ENCODE measurements at places on chromosomes 11 and 22. TPM values are rescaled to one million over a fixed set of nuclear protein-coding genes. Genes with fewer than 3 reads are reported as not detected.

DNA sequence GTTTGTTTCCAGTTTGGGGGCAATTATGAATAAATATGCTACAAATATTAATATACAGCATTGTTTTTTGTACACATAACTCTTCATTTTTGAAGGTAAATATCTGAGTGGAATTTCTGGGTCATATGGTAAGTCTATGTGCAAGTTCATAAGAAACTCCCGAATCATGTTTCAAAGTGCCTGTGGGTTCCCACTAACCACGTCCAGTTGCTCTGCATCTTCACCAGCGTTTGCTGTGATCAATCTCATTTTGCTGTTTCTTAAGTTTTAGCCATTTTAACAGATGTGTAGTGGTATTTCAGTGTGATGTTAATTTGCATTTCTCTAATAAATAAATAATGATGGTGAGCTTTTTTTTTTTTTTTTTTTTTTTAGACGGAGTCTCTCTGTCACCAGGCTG, 14.2 kb upstream of the CSRP3 start:
- DNase-seq, result no peak

DNA sequence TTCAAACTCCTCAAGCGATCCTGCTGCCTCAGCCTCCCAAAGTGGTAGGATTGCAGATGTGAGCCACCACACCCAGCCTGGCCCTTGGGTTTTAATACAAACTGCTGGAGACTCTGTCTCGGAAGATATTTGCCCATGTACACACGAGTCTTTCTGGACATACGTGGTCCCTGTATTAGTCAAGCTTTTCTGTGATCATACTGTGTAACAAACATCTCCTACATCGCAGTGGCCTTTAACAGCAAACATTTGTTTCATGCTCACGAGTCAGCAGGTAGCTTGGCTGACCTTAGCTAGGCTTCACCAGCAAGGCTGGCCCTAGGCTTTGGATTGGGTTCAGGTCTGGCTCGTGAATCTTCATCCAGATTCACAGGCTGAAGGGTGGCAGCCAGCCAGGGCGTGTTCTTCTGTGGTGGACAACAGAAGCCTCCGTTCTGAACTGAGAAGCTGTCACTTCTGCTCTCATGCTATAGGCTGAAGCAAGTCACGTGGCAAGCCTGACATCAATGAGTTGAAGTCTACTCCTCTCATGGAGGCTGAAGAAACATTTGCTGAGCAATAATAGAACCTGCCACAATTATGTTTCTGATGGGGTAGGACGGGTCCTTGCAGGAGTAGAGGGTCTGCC, 8.8 kb downstream of the KIAA1671 start:
- DNase-seq, result no peak

DNA sequence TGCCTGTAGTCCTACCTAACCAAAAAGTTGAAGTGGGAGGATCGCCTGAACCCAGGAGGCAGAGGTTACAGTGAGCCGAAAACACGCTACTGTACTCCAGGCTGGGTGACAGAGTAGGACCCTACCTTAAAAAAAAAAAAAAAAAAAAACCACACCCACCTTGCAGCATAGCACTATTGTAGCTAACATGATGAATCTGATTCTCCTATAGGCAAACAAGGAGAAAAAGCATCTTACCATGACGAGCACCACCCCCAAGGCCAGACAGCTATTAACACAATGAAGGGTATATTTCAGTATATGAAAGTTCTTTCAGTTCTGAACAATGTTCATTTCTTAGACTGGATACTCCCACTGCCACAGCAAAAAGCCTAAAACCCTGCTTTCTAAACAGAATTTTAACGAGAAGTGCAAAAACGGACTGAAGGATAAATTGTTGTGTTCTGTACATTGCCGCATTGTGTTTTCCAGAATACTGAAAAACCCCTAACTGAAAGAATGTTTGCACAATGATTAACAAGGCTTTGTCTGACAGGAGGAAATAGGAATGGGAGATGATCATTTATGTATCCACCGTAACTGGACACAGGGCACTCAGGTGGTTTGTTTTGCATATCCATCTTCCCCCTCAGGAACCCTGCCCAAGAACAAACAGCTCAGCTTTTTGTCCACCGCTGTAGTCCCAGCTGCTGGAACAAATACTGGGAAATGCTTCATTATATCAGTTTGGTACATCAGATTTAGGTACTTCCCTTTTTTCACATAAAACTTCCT, 8.9 kb downstream of the PISD start:
- no peak for DNase-seq

SLCO2B1 gene
- total RNA-seq, result 132 TPM

DNA sequence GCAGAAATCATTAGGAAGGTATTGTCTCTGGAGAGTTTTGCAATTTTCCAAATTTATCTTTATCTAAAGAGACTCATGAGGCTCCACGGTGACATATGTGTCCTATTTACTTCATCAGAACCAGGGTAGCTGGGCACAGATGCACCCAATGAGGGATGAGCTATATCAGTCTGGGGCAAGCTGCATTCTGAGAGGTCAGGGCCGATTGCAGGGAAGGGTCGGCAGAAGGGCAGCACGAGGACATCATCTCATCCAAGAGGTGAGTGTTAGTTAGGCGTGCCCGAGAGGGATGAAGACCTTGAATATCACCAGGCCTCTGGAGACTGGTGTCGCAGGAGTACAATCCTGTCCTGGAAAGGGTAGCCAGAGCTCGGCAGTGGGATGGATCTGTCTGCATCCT, 41.0 kb upstream of the SPON1 start:
- no peak for DNase-seq

SMIM38 gene
- total RNA-seq, result 1.7 TPM

FAM83F gene
- 0.10 TPM for total RNA-seq

IL10RA gene
- 12.2 TPM for total RNA-seq

DNA sequence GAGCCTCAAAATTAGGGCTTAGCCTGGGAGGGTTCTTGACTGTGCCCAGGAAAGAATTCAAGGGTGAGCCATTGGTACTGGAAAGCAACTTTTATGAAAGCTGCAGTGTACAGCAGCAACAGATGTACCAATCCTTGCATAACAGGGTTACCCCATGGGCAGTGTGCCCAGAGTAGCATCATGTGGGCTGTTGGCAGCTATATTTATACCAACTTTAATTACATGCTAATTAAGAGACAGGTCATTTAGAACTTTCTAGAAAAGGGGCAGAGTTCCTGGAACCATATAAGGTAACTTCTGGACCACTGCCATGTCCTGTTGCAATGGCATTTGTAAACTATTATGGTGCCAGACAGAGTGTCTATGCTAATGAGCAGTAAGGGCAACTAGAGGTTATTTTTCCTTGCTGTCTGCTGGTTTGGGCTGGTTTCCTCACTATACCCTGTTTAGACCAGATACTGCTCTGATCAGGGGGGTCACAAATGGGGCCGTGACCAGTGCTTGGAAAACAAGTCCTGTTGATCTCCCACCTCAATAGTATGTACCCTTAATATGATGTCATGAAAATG, 1120.5 kb upstream of the RAG2 start:
- DNase-seq, result no peak

ZBTB16 gene
- 144 TPM for total RNA-seq

PANX2 gene
- total RNA-seq, result 38.3 TPM

- DNase-seq, result no peak
Observed at GRCh38 chr11:132226522-132226921, 856.1 kb downstream of the NTM start.

SMIM35 gene
- 0.18 TPM for total RNA-seq

DNA sequence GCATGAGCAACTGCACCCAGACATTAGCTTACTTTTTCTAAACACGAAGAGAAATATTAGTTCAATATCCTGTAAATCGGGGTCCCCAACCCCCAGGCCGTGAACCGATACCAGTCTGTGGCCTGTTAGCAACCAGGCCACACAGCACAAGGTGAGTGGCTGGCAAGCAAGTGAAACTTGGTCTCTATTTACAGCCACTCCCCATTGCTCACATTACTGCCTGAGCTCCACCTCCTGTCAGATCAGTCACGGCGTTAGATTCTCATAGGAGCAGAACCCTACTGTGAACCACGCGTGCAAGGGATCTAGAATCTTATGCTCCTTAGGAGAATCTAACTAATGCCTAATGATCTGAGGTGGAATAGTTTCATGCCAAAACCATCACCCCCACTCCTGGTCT, 27.8 kb upstream of the DEPDC7 start:
- no peak for DNase-seq

DNA sequence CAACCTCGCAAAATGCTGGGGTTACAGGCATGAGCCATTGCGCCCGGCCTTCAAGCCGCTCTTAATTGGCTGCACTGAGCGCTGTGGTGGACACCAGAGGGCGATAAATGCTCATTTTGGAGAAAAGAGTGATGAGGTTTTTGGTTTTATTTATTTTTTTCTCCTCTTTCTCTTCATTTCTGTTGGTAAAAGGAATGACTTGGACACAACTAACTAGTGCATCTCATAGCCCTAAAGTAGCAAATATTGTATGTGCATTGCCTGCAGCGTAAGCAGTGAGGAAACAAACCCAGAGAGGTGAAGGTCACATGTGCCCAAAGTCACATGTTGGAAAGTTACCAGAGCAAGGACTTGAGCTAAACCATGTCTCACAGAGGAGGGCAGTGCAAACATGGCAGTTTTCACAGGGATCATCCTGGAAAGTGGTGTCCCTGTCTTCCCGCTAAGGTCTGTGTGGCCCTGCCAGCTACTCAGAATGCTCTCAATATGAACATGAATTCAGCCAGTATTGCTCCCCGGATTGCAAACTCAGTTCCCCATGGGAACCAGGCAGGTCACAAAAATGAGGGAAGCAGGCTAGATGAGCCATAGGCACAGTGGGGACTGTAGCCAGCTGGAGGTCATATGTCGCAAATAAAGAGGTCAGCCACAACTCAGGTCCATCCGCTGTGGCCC, 8.6 kb upstream of the CD82 start:
- peak; percentile 69 for DNase-seq

GRCh38 chr22:41132550-41132949, 40.2 kb downstream of the EP300 start:
- DNase-seq, result no peak

- DNase-seq, result no peak
Observed at GRCh38 chr11:3879967-3880542, 24.6 kb downstream of the STIM1 start.

GRCh38 chr11:127531167-127531566, 530.6 kb upstream of the KIRREL3 start:
- no peak for DNase-seq

GRCh38 chr22:48921411-48921903, 906.2 kb downstream of the BRD1 start:
- no peak for DNase-seq

CECR2 gene
- 5.0 TPM for total RNA-seq

- DNase-seq, result no peak
Observed at GRCh38 chr11:14611939-14612338, 31.7 kb upstream of the PDE3B start.

CD6 gene
- 1.2 TPM for total RNA-seq

DNA sequence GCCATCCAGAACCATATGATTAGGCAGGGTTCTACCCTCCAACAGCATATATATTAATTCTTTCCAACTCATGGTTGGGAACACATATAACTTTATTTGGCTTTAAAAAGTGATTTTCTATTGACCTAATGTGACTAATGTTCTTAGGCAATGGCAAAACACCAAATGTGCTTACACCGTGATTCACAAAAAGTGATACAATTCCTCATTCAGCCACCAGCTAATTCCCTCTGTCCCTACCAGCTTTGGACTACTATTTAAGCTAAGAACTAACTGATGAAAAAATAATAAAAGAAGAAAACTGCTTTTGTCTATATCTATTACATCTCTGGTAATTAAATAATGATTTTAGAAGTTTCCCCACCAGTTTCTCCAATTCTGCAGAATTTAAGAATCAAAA, 4.7 kb downstream of the CTSC start:
- no peak for DNase-seq

GRCh38 chr22:48579043-48579927, 1248.4 kb downstream of the BRD1 start:
- no peak for DNase-seq

- peak; percentile 82 for DNase-seq
Observed at GRCh38 chr11:45671246-45672171, 6.1 kb upstream of the CHST1 start.

DNA sequence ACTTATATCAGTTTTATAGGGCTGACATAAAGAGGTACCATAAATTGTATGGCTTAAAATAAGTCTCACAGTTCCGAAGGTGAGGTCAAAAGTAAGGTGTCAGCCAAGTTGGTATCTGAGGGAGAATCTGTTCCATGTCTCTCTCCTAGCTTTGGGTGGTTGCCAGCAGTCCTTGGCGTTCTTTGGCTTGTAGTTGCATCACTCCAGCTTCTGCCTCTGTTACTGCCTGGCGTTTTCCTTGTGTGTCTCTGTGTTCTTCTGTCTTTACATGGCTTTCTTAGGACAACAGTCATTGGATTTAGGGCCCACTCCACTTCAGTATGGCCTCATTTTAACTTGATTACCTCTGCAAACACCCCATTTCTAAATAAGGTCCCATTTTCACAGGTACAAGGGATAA, 16.7 kb downstream of the MMP7 start:
- no peak for DNase-seq

GRCh38 chr11:57345555-57346211, 7.5 kb downstream of the P2RX3 start:
- peak; percentile 49 for DNase-seq

KCTD21 gene
- 21.2 TPM for total RNA-seq

OR8D4 gene
- total RNA-seq, result 0.24 TPM

- no peak for DNase-seq
Observed at GRCh38 chr11:102240502-102240901, 76.8 kb upstream of the BIRC3 start.

- no peak for DNase-seq
Observed at GRCh38 chr11:3667149-3668035, 3.8 kb downstream of the CHRNA10 start.

GRCh38 chr11:36711104-36711825, 113.2 kb upstream of the RAG2 start:
- DNase-seq, result no peak

GRCh38 chr11:68792400-68792966, 41.2 kb upstream of the TESMIN start:
- DNase-seq, result no peak

GRCh38 chr22:35921777-35922176, 106.8 kb downstream of the RBFOX2 start:
- DNase-seq, result no peak

GRCh38 chr11:126682590-126682989, 318.0 kb downstream of the KIRREL3 start:
- no peak for DNase-seq

- DNase-seq, result no peak
Observed at GRCh38 chr11:1925373-1926155, 6.1 kb downstream of the TNNT3 start.
